ENCODE measurements at places on chromosomes 2 and 18. TPM values are rescaled to one million over a fixed set of nuclear protein-coding genes. Genes with fewer than 3 reads are reported as not detected.

GRCh38 chr2:151297882-151298281, 8.4 kb upstream of the NMI start:
- no peaks in the 10 kb centered on the region for H3K4me1 ChIP-seq
- no peaks in the 10 kb centered on the region for H3K36me3 ChIP-seq
- H3K4me3 ChIP-seq = no peak overlapping the region
- H3K27me3 ChIP-seq = no peaks in the 10 kb centered on the region

- no peaks in the 10 kb centered on the region for H3K27me3 ChIP-seq
- DNase-seq = no peak
- H3K4me3 ChIP-seq = no peak overlapping the region
- H3K27ac ChIP-seq = no peak overlapping the region
- no peaks in the 10 kb centered on the region for H3K36me3 ChIP-seq
These were observed 53.8 kb downstream of the MYO1B start for GRCh38 chr2:191299010-191299409.

- H3K27ac ChIP-seq = no peak within 1 kb of the TSS
- peak; percentile 68 for DNase-seq
- H3K27me3 ChIP-seq = no peaks in the 10 kb centered on the region
- peak within 1 kb of the TSS; percentile 67 for H3K4me3 ChIP-seq
- H3K4me1 ChIP-seq = peaks cover 6% of the 10 kb centered on the region
These were observed at the start of gene LAMA3 for GRCh38 chr18:23689031-23689615. Gene LAMA3 (plus strand): TSS chr18:23689453. CDS start chr18:23689684, 231 bp downstream.

DNA sequence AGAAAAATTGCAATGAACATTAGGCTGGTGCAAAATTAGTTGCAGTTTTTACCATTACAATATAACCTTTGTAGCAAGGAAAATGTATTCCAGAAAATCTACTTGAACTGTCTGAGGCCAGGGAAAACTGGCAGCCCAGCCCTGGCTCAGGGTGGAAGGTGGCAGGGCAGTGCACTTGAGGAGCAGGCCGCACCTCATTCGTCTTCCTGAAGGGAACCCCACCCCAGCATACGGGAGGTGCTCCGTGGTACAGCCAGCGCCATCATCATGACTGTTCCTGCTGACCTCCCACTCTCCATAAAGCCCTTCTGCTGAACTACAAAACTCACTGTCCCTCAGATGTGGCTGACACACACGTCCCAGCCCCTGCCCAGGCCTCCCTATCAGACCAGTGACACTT, 65.9 kb upstream of the TFCP2L1 start:
- H3K4me1 ChIP-seq = no peaks in the 10 kb centered on the region
- DNase-seq = no peak
- H3K27me3 ChIP-seq = no peaks in the 10 kb centered on the region
- H3K4me3 ChIP-seq = no peak overlapping the region

GRCh38 chr2:176138923-176139660, 9.6 kb downstream of the HOXD8 start:
- peaks cover 3% of the 10 kb centered on the region for H3K27me3 ChIP-seq
- no peak for DNase-seq
- 0 out of 2 replicates have a peak, but pooled peaks cover 8% of the 10 kb centered on the region for H3K4me1 ChIP-seq
- H3K4me3 ChIP-seq = no peak overlapping the region
- H3K27ac ChIP-seq = no peak overlapping the region
- H3K36me3 ChIP-seq = no peaks in the 10 kb centered on the region

The TUBA3E gene
- 0.57 TPM for total RNA-seq

- no peak overlapping the region for H3K27ac ChIP-seq
- H3K4me1 ChIP-seq = peaks cover 24% of the 10 kb centered on the region
- no peak for DNase-seq
- no peaks in the 10 kb centered on the region for H3K27me3 ChIP-seq
- no peaks in the 10 kb centered on the region for H3K36me3 ChIP-seq
These were observed 2.7 kb downstream of the ZAP70 start for GRCh38 chr2:97715951-97716694.

The FOSL2 gene
- 70.7 TPM for total RNA-seq

- no peaks in the 10 kb centered on the region for H3K4me1 ChIP-seq
- H3K4me3 ChIP-seq = no peak overlapping the region
- no peaks in the 10 kb centered on the region for H3K36me3 ChIP-seq
- H3K27me3 ChIP-seq = no peaks in the 10 kb centered on the region
These were observed 53.3 kb upstream of the ACAA2 start for GRCh38 chr18:49866680-49867079.

The SERPINB11 gene
- total RNA-seq = not detected

- H3K4me1 ChIP-seq = peaks cover 7% of the 10 kb centered on the region
- H3K27me3 ChIP-seq = no peaks in the 10 kb centered on the region
- H3K4me3 ChIP-seq = no peak overlapping the region
- H3K36me3 ChIP-seq = peaks cover 12% of the 10 kb centered on the region
- H3K27ac ChIP-seq = no peak overlapping the region
These were observed 7.0 kb downstream of the RRM2 start for GRCh38 chr2:10129490-10129889.

DNA sequence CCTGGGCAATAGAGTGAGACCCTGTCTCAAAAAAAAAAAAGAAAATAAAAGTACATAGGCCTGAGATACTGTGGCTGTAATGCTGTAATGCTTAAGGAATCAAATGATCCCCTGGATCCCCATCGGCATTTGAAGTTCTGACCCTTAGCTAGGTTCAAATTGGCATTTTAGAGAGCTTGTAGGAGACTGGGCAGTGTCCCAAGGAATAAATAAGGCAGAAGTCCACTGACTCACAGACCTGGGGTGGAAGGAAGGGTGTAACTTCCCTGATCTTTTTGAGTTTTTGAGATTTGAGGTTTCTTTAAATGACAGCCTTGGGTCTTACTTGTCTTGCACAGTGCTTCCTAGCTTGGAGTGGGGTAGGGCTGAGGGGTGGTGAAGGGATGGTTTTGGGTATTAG, 553.7 kb downstream of the SLC4A3 start:
- no peak overlapping the region for H3K4me3 ChIP-seq
- H3K4me1 ChIP-seq = 0 out of 2 replicates have a peak, but pooled peaks cover 9% of the 10 kb centered on the region
- no peak overlapping the region for H3K27ac ChIP-seq
- no peak for DNase-seq

The PLEKHB2 gene
- 132 TPM for total RNA-seq

GRCh38 chr2:85278361-85278760, 49.4 kb downstream of the TGOLN2 start:
- peaks cover 22% of the 10 kb centered on the region for H3K4me1 ChIP-seq
- H3K36me3 ChIP-seq = no peaks in the 10 kb centered on the region

DNA sequence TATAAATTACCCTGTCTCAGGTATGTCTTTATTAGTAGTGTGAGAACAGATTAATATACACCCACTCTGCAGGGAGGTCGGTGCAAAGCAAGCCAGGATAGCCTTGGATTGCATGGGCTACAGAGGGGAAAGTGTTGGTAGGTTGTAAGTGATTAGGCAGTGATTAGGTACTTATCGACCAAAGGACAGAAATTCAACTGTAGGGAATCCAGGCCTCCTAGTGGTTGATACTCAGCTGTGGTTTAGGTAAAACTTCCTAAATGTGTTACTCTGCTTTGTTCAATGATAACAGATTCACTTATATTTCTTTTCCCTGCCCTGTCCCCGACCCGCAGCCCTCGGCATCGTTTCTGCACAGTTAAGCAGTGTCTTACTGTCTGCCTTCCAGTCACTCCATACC, 444.0 kb downstream of the FIGN start:
- no peaks in the 10 kb centered on the region for H3K27me3 ChIP-seq
- no peaks in the 10 kb centered on the region for H3K4me1 ChIP-seq
- no peak overlapping the region for H3K4me3 ChIP-seq
- no peak overlapping the region for H3K27ac ChIP-seq
- no peak for DNase-seq

GRCh38 chr2:179376881-179377280, 112.2 kb upstream of the SESTD1 start:
- H3K27ac ChIP-seq = no peak overlapping the region
- DNase-seq = no peak
- no peaks in the 10 kb centered on the region for H3K4me1 ChIP-seq
- no peaks in the 10 kb centered on the region for H3K36me3 ChIP-seq

The TNFRSF11A gene
- total RNA-seq = 0.16 TPM

The IL1F10 gene
- total RNA-seq = not detected

DNA sequence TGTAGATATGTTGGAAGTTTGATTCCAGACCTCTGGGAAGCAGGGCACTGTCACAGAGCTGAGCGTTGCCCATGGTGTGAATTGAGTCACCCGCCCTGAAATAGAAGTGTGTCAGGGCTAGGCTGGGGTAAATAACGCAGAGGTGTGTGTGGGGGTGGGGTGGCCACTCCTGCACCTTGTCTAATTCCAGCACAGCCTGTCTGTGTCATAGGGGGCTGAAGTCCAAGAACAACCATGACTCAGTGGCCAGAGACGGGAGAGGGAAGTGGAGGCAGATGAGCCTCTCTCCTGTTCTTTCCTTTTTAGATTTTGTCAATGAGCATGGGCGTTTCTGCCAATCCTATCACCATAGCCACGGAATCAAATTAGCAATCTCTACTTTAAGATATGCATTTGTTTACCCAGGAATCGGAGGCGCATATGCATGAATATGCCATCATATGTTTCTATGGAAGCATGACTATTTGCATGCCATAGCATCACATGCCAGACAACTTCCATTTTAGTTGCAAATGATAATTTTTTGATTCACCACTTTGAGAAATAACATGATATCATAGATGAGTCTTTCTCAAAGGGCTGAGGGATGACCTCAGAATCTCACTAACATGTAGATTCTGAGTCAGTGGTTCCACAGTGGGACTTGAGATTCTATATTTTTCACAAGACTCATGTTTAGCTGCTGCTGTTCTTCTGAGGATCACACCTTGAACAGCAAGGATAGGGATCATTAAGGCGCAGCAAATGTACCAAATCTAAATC, 852.9 kb downstream of the DCDC2C start:
- H3K4me1 ChIP-seq = no peaks in the 10 kb centered on the region
- no peak overlapping the region for H3K4me3 ChIP-seq
- no peak overlapping the region for H3K27ac ChIP-seq
- DNase-seq = no peak
- H3K36me3 ChIP-seq = no peaks in the 10 kb centered on the region
- no peaks in the 10 kb centered on the region for H3K27me3 ChIP-seq

The CFAP221 gene
- total RNA-seq = 0.60 TPM

The GDF7 gene
- total RNA-seq = 1.7 TPM

The PLEK gene
- total RNA-seq = not detected

DNA sequence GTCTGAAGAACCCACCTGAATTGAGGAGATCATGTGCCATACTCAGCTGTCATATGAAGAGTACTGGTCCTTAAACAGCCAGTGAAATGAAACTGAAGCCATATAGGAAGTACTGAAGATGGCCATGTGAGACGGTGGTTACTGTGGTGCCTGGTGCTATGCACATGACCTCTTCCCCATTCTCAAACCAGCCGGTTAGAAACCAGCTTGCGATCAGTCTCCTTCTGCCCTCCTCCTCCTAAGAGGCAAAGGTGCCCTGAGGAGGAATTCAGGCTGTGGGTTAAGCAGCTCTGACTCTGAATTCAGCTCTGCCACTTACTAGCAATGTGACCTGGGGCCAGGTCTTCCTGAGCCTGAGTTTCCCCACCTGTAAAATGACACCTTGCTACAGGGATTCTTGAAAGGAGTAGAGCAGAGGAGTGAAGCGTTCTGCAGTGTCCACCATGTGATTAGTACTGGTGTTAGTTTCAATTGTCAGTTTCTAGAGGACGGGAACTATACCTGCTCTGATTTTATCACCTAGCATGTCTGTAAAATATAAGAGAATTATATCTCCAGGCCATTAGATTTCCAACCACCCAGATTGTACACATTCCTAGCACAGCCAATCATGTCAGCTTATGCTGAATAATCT, 5.1 kb downstream of the FECH start:
- DNase-seq = no peak
- no peaks in the 10 kb centered on the region for H3K4me1 ChIP-seq
- H3K27me3 ChIP-seq = no peaks in the 10 kb centered on the region

DNA sequence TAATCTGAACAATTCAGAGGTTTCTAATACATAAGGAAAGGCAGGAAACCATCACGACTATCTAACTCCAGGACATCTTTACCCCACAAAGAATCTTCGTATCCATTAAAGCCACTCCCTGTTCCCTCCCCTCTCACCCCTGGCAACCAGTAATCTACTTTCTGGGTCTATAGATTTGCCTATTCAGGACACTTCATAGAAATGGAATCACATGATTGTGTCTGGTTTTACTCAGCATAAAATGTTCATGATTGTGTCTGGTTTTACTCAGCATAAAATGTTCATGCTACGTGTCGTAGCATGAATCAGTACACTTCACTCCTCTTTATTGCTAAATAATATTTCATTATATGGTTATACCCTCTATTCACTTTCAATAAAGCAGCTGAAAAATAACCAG, 11.6 kb downstream of the FECH start:
- no peaks in the 10 kb centered on the region for H3K27me3 ChIP-seq
- no peak for DNase-seq
- H3K4me3 ChIP-seq = no peak overlapping the region
- H3K27ac ChIP-seq = no peak overlapping the region
- no peaks in the 10 kb centered on the region for H3K4me1 ChIP-seq

The CAPN14 gene
- 0.23 TPM for total RNA-seq

The HSPD1 gene
- 933 TPM for total RNA-seq

The YES1 gene
- 95.0 TPM for total RNA-seq

DNA sequence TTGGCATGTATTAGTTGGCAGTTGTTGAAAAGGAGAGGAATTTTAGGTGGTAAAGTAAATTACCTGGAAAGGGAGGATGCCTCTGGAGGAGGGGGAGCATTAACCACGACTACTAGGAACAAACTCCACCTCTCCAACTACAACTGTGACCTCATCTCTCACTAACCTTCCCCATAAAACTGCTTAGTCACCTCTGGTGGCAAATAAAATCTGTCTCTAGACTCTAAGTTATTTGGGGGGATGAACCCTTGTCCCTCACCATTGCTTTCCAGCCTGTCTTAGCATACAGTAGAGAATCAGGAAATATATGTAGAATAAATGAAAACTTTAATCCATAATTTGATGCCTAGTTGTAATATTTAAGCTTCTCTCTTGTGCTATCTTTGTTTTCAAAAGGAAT, 27.6 kb upstream of the MYO1B start:
- H3K4me1 ChIP-seq = peaks cover 27% of the 10 kb centered on the region
- H3K36me3 ChIP-seq = no peaks in the 10 kb centered on the region
- no peak overlapping the region for H3K27ac ChIP-seq
- DNase-seq = peak; percentile 22
- H3K4me3 ChIP-seq = no peak overlapping the region

DNA sequence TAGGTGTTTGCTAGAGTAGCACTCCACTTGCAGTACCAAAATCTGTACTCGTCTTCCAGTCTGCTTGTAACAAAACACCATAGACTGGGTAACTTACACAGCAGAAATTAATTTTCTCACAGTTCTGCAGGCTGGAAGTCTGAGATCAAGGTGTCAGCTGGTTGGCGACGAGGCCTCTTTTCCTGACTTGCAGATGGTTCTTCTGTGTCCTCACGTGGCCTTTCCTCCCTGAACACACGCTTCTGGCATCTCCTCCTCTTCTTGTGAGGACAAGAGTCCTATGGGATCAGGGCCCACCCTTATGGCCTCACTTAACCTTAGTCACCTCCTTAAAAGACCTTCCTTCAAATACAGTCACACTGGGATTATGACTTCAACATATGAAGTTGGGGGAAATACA, 493.5 kb upstream of the MYT1L start:
- no peaks in the 10 kb centered on the region for H3K27me3 ChIP-seq
- no peaks in the 10 kb centered on the region for H3K4me1 ChIP-seq
- H3K4me3 ChIP-seq = no peak overlapping the region
- no peak overlapping the region for H3K27ac ChIP-seq
- H3K36me3 ChIP-seq = no peaks in the 10 kb centered on the region

- H3K27ac ChIP-seq = no peak overlapping the region
- H3K36me3 ChIP-seq = no peaks in the 10 kb centered on the region
- H3K27me3 ChIP-seq = no peaks in the 10 kb centered on the region
- DNase-seq = no peak
- no peak overlapping the region for H3K4me3 ChIP-seq
- H3K4me1 ChIP-seq = no peaks in the 10 kb centered on the region
These were observed 191.7 kb upstream of the SPHKAP start for GRCh38 chr2:228373191-228373590.

- no peak overlapping the region for H3K27ac ChIP-seq
- H3K36me3 ChIP-seq = no peaks in the 10 kb centered on the region
- H3K4me3 ChIP-seq = no peak overlapping the region
- no peaks in the 10 kb centered on the region for H3K27me3 ChIP-seq
- no peaks in the 10 kb centered on the region for H3K4me1 ChIP-seq
These were observed 436.3 kb downstream of the CBLN2 start for GRCh38 chr18:72107647-72108383.
